NCI-H1048 (cell line): ENCODE measurements at places on chromosomes 5 and 9.

- no peak for DNase-seq
Observed at GRCh38 chr9:99948896-99949295, 42.4 kb downstream of the STX17 start.

DNA sequence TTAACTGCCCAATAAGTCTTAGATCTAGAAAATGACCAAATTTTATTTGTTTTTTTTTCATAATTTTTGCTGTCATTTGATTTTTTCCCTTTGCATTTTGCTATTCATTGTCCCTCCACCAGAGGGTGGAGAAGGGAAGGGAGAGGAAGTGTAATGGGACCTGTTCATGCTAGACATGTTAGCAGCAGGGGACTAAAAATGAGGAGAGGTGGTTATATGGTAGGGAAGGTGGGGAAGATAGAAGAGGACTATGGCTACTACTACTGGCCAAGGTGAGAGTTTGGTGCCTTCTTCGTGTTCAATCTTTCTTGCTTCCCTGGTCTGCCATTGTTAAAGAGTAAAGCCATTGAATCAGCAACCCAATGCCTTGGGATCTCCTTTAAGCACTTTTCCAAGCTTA lies 6.4 kb downstream of the GRIA1 start:
- no peak for DNase-seq

GRCh38 chr5:1204693-1205242 lies 3.4 kb downstream of the SLC6A19 start:
- no peak for DNase-seq

- DNase-seq: no peak
Observed at GRCh38 chr5:74334062-74334761, 306.3 kb downstream of the ENC1 start.

DNA sequence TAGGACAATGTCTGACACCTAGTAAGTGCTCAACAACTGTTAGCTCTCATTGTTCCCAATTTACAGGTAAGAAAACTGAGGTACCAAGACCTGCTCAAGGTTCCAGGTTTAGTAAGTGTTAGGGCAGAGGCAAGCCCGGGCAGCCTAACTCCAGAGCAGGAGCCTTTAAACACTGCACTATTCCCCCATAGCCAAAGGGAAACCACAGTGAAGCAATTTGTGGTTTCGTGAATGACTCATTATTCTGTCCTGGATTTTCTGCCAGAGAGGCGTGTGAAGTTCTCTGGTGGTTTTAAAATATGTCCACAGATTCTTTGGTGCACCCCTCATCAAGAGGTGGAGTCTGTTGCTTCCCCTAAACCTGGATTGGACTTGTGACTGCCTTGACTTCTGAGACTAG lies 1.0 kb upstream of the MCC start:
- DNase-seq: no peak

DNA sequence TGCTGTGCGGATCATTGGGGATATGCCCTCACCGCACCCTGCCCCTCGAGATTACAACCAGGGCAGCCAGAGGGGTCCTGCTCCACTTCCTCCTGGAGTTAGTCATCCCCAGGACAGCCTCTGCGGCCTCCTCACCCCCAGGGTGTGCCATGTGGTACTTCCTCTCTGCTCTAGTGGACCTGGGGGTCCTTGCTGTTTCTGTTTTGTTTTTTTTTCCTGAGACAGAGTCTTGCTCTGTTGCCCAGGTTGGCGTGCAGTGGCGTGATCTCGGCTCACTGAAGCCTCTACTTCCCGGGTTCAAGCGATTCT lies 5.2 kb upstream of the FCN1 start:
- no peak for DNase-seq

DNA sequence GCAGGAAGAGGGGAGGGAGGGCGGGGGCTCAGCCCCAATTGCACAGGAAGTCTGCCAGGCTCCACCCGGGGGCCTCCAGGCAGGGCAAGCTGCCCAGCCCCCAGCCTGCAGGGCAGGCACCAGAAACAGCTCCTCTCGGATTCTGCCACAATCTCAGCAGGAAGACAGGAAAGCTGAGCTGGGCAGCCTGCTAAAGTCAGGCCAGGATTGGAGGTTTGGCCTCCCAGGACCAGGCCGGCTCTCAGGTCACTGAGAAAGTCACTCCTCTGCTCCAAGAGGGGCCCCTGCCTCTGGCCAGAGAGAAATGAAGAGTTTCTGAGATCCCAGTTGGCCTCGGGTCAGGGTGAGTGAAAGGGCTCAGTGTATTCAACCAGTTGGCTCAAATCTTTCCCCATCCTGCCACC lies 54.6 kb upstream of the STXBP1 start:
- no peak for DNase-seq

- no peak for DNase-seq
Observed at GRCh38 chr9:93667627-93668026, 91.2 kb downstream of the PHF2 start.

GRCh38 chr9:114804505-114804904 lies 1.3 kb downstream of the TNFSF15 start:
- no peak for DNase-seq

GRCh38 chr5:131986161-131986912 lies 25.1 kb downstream of the ACSL6 start:
- DNase-seq: no peak

- no peak for DNase-seq
Observed at GRCh38 chr9:23850242-23850689, 24.2 kb upstream of the ELAVL2 start.

DNA sequence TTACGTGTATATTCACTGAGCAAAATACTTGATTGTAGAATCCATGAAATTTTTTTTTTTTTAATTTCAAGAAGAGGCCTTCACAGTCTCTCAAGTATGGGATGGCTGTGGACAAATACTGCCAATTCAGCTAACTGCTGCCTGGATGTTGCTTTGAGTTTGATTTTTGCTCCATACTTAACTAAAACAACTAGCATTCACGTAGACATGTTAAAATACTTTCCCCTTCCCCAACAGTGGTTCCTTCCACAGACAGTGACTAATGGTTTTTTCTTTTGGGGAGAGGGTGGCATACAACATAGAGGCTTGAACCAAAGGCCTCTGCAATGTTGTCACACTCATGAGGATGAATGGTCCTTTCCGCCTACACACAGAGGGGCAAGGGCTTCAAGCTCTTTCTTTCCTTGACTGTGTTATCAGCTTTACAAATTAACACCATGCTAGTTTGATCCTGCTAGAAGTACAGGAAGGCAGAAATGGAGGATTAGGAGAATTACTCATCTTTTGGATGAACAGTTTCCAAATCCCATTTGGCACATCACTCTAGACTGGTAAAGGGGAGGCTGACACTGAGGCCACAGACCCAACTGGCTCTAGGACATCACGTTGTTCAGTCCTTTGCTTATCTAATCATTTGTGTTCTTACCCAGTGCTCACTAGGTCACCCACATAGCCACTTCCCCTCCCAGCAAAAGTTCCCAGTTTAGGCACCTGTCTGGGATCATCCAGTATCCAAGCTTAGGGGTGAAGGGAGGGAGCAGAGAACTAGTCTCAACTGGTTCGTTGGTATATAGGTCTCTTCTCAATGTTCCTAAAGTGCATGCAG lies 1.8 kb upstream of the LEAP2 start:
- DNase-seq: no peak

DNA sequence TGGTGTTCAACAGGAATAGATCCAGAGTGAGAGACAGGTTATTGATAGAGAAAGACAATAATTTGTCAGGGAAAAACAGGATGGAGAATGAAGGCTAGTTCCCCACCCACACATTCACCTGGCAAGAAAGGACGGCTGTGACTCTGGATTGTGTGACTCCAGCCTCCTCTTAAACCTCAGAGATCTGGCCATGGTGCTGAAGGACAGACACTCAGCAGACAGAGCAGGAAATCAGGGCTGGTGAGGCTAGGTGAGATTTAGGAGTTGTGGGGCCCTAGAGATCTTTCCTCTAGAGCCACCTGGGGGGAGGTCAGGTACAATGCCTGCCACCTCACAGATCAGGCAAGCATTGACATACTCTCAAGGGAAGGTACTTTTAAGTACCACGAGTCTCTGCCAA lies 15.2 kb downstream of the OR1B1 start:
- DNase-seq: no peak

DNA sequence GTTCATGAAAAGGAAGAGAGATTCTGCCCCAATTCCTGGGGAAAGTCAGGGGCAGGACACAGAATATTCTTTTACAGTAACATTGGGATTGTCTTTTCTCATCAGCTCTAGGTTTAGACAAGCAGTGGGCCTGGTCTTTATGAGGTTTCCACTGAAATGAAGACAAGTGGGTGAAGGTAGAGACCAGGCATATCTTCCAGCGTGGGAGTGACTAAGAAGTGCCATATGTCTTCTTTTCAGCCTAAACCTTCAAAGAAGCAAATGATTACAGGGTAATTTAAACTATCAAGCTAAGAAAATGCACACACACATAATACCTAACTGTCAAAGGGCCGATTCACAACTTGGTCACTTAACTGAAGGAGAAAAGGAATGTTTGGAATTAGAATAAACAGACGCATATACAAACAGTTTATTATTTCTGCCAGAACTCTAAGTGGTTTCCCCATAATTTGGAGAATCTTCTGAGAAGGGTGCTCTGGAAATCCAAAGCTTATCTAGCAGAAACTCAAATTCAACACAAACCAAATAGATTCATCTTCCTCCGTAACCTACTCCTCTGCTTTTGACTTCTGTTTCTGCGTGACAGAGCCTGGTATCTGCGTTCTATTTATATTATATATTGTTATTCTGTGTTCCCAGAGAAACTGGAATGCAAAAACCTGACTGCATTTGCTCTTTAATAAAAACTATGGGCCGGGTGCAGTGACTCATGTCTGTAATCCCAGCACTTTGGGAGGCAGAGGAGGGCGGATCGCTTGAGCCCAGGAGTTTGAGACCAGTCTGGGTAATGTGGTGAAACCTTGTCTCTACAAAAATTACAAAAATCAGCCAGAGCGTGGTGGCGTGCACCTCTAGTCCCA lies 22.0 kb upstream of the TEK start:
- DNase-seq: no peak

GRCh38 chr9:2824564-2824963 lies 19.3 kb downstream of the PUM3 start:
- DNase-seq: no peak

DNA sequence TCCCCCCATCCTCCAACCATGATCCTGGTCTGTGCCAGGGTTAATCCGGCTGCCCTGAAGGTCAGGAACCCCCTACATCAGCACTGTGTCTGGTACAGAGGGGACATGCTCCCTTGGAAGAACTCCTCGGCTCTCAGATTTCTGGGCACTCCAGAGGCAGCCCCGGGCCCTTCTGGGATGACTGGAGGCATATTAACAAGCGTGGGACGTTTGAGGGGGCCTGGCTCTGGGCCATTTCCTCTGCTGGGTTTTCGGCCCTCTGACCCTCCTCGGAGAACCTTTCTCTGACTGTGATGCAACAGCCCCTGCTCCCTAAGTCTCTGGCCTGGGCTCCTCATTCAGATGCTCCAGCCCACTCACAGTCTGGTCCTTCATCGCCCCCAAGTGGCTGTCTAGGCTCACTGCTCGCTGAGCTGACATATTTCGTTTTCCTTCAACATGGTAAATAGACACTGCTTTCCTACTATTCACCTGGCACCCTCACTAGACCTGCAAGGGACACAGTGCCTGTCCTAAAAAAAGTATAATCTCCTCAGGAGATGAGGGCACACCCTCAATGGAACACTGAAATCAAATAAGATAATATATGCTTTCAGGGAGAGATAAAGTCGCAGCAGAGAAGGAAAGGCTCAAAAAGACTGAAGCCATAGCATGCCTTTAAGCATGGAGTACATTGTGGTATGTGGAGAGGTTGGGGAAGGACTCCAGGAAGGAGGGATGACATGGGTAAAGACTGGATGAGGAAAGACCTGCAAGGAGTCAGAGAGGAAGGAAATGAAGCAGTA lies 404.7 kb upstream of the TRPC7 start:
- peak; percentile 46 for DNase-seq

- DNase-seq: no peak
Observed at GRCh38 chr9:105246656-105247173, 2.3 kb downstream of the SLC44A1 start.

DNA sequence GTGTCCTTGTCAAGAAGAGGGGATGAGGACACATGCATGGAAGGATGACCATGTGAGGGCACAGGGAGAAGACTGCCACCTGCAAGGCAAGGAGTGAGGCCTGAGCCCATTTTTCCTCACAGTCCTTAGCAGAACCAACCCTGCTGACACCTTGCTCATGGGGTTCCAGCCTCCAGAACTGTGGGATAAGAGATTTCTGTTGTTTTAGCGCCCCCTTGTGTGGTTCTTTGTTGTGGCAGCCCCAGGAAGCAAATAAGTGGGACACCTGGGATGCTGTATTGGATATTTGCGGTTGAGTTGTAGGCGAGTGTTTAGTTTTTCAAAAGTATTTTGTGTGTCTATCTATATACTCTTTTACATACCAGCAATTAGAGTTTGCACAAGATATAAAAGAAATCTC lies 206.4 kb downstream of the NXNL2 start:
- DNase-seq: no peak

DNA sequence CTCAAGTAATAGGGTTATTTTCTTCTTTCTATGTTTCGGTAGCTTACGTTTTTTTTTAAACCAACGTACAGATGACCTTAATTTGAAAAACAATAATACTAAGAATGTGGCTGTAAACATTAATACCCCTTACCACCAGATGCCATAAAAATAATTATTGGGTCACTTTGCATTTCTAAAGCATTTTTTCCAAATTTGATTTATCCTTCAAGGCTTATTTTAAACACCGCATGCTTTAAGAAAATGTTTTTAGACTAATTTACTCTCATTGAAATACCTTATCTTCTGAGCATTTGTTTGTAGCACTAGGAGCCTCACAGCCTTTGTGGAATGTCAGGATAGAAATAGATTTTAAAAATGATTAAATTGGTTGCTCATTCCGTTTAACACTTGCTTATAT lies 5.8 kb upstream of the APBA1 start:
- no peak for DNase-seq

DNA sequence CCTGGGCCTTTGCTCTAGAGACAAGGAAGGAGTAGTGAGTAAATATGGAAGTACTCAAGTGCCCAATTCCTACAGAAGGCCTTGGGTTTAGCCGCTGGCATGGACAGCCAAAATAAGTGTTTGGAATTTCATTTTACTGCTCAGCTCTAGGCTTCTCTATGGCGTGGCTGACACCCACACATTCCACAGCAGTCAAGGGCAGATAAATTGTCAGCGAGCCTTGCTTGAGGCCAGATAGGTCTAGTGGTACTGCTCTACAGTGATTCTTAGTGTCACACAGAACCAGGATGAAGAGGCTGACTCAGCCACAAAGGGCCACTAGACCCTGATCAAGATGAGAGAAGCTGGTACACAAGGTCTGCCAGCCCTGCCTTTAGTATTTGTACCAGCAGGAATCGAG lies 111.0 kb upstream of the NFIB start:
- DNase-seq: no peak

DNA sequence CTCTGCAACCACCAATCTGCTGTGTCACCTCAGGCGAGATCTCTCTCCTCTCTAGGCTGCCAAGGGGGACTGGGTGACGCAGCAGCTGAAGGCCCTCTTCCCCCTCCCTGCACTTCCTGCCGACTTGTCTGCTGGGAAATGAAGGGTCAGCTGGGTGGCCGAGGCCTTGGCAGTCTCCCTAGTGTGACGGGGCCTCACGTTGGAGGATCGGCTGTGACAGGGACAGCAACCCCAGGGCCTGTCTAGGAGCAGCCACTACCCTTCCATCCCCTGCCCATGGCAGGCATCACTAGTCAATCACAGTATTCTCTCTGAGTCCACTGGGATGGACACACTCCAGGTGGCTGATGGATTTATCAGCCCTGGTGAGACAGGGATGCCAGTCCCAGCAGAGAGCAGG lies 107.3 kb upstream of the SARDH start:
- no peak for DNase-seq
